ENCODE measurements at places on chromosomes 2 and 18.

- no peak for DNase-seq
Observed at GRCh38 chr2:196413821-196414274, 225.7 kb upstream of the CCDC150 start.

GRCh38 chr2:182605166-182605565 is 110.9 kb upstream of the DNAJC10 start:
- no peak for DNase-seq

GRCh38 chr2:155645791-155646190 is 686.7 kb downstream of the NR4A2 start:
- no peak for DNase-seq

GRCh38 chr2:60992985-60993392 is 24.5 kb upstream of the PEX13 start:
- peak; percentile 74 for DNase-seq

DNA sequence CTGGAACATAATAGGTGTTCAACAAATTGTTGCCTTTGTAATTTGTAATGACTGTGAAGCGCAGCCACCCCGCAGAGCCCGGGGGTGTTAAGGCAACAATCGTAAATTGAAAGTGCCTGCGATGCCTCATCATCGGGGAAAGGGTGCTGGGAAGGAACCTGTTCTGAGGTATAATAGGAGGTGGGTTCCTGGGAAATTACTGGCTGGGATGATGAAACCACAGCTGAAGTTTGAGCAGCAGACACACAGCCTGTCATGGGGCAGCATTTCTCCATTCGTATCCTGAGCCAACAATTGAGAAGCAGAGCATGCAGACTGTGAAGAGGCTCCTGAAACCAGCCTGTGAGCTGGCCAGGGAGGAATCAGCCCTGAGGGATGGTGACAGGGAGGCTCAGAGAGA is 404.0 kb upstream of the MYT1L start:
- no peak for DNase-seq

- no peak for DNase-seq
Observed at GRCh38 chr2:234914371-234915154, 37.3 kb upstream of the SH3BP4 start.

- DNase-seq: no peak
Observed at GRCh38 chr2:58237741-58238140, 3.4 kb downstream of the FANCL start.

DNA sequence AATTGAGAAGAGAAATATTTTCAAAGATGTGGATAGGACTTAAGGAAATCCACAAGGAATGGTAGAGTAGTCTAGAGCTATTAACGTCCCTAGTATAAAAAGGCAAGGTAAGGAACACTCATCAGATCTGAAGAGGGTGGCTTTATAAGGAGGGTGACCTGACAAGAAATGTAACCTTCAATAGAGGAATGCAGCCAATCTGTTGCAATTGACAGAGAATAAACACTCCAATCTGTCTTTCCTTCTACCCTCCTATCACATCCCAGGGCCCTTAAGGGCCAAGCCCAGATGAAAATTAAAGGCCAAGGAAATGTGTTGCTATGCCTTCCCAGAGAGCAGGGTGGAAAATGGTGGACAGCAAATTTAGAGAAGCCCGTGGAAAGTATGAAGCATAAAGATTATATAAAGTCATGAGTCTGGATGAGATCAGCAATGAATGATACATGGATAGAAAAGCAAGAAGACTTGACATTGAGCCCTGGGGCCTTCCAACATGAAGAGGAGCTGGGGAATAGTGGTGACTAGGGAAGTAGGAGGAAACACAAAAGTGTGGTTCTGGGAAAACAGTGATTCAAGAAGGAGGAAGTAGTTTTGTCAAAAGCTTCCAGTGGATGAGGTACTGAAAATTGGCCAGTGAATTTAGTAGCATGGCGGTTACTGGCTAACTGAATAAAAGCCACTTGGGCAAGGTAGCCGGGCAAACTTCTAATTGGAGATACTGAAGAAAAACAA is 270.6 kb upstream of the TANK start:
- DNase-seq: no peak

DNA sequence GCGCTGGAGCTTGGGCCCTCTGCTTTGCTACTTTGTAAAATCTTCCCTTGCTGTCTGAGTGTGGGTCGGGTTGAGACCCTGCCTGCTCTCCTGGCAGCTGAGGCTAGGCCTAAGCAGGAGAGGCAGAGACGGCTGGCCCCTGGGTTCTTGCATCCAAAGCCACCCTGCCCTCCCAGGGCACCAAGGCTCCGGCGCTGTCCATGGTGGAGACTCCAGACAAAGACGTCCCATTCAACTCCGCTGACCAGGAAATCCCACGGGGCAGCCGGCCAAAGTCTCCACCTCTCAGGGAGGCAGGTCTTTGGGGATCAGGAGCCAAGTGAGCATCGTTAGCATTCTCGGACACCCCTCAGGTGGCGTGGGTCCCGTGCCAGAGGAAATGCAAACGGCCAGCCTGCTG is 2.6 kb upstream of the PRLH start:
- DNase-seq: no peak

DNA sequence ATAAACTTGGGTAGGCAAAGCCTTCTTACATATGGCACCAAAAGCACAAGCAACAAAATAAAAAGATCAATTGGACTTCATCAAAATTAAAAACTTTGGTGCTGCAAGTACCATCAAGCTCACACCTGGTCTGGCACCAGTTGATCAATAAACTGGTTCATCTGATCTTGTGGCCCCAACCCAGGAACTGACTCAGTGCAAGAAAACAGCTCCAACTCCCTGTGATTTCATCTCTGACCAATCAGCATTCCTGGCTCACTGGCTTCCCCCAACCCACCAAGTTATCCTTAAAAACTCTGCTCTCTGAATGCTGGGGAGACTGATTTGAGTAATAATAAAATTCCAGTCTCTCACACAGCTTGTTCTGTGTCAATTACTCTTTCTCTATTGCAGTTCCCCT is 8.4 kb downstream of the EPG5 start:
- no peak for DNase-seq

DNA sequence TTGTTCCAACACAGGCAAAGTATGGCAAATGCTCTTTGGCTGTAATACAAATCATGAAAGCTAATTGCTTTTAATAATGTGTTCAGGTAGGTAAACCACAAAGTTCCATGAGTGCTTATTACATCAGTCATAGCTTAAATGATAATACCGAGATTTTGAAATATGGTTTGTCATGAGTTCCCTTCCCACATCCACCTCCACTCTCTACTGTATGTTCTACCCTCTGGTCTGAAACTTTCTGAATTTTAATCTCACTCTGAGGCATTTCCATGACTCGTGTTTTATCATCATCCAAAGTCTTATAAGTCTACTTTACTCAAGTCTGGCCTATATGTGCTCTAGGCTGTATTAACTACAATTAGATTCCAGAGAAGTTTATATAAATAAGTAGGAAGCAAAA is 354.8 kb downstream of the AKAIN1 start:
- no peak for DNase-seq

DNA sequence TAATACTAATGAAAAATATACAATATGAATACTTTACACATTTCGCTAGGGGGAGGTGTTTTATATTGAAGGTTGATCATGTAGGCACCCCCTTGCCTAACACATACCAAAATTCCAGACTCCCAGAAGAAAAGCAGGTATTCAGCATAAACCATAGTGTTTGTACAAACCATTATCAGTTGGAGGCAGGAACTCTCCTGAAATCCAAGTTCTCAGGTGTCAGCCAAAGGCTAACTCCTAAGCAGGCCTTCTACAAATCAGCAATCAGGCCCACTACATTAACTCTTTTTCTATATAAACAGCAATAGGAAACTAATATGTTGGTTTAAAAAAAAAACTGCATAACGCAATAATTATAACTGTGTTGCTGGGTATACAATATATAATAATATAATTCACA is 44.5 kb downstream of the MAP3K2 start:
- no peak for DNase-seq

- no peak for DNase-seq
Observed at GRCh38 chr2:233174137-233174536, 77.3 kb upstream of the ATG16L1 start.

DNA sequence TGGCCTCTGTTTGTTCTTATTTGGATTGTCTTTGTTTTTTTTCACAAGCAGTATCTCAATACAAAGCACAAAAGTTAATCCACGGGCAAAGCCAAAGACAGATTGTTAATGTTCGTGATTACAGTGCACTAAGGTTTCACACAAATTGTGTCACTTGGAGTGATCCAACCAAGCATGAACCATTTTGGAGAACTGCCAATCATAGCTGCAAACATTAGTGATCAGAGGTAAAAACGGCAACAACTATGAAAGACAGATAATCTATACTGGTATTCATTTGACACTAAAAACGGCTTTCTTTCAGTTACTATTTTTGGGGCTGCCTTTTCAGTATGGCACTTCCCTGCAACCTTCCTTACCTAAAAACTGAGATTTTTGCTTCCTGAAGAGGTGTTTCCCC is 213.1 kb upstream of the GULP1 start:
- no peak for DNase-seq

DNA sequence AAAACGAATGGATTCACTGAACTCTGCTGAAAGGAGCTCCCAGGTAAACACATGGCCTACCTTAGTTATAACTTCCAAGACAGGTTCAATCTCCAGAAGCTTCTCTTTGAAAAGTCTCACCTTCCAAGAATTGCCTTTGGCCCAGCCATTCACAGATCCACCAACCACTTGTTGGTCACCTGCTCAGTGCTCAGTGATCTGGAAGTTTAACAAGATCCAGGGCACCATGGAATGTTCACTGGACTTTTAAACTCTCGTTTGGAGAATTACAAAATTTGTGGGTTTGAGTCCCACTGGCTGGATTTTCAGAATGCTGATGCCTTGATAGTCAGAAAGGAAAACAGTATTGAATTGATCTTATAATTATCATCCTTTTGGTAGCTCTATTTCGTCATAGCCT is 9.4 kb downstream of the GPR39 start:
- no peak for DNase-seq

DNA sequence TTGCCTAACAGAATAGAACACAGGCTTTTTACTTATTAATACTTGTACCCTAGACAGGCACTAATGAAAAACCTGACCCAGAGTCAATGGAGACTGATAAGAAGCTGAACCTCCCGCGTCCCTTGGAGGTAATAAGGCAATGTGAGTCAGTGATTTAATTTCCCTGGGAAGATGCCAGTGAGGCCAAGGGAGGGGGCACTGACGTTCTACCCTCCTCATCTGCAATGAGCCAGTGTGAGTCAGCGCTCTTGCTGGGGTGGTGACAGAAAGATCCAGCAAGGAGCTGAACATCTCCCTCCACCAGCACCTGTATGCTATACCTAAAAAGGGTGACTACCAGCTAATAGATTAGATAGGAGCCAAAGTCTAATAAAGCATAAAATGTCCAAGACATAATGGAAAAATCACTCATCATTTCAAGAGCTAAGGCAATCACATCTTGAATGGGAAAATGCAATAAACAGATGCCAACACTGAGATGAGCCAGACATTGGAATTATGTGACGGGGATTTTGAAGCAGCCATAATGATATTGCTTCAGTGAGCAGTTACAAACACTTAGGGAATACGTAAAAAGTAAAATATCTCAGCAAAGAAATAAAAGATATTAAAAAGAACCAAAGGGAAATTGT is 116.9 kb downstream of the TPGS2 start:
- no peak for DNase-seq

- no peak for DNase-seq
Observed at GRCh38 chr2:59184276-59185020, 943.3 kb upstream of the FANCL start.

GRCh38 chr18:13565228-13565627 is 161.1 kb downstream of the FAM210A start:
- DNase-seq: no peak

GRCh38 chr2:205903549-205904129 is 182.3 kb downstream of the INO80D start:
- DNase-seq: peak; percentile 30

- no peak for DNase-seq
Observed at GRCh38 chr2:127117603-127118002, 10.6 kb upstream of the BIN1 start.

- no peak for DNase-seq
Observed at GRCh38 chr2:182318466-182319220, 108.2 kb downstream of the PDE1A start.

- DNase-seq: no peak
Observed at GRCh38 chr2:240416821-240417220, 18.6 kb upstream of the GPC1 start.

- DNase-seq: no peak
Observed at GRCh38 chr18:55076643-55077218, 117.5 kb upstream of the CCDC68 start.

DNA sequence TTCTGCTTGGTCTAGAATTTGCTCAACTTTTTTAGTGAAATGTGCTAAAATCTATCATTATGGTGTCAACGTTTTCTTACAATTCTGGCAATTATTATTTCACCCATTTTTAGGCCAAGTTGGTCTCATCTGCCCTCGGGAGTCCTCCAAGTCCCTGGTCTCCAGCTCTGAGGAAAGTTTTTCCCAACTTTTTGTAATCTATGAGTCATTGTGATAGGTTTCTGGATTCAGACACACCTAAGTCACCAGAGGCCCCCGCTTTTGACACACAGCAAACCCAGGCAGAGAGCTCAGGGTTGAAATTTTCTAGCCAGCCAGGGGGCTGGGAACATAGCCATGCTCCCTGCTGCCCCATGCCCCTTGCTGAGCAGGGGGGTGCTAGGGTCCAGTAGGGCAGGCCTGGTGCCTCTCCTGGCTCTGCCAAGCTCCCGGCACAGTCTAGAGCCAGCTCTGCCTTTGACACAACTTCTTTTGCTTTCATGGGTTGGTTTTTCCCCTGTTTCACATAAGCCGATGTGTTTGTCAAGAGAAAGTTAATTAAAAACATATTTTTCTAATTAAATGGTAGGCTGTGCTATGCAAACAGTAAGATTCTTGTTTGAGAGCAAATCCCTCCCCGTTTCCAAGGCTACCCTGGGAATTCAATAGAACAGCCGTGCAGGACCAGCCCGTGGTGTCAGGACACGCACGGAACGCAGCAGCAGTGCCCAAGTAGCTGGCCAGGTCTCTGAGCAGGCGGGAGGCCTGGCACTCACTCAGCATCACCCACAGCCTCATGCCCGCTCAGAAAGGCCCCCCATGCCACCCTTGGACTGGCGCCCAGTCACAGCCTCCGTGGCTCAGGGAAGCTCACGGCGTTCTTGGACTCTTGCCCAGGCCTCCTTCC is 25.5 kb upstream of the SNED1 start:
- DNase-seq: no peak

Data from AML-193 (cell line).